ENCODE measurements at places on chromosomes 4 and X.

DNA sequence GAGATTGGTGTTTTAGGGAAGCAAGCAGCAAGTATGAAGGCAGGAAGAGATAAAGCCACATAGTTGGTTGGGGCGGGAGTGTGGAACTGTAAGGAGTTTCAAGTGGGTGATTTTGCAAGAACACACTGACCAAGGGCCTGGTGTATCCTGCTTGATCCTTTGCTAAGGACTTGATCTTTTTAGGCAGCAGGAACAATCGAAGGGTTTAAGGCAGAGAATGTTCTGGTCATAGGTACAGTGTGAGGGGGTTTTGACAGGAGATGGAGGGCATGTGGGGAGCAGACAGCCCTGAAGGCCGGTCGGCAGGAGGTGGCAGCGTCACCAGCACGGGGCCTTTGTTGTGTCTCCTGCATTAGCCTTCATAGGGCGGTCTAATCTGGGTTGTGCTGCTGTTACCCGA lies 54.7 kb downstream of the FAM193A start:
- H3K27me3 ChIP-seq: no peaks in the 10 kb centered on the region
- DNase-seq: no peak
- no peak overlapping the region for H3K4me3 ChIP-seq

DNA sequence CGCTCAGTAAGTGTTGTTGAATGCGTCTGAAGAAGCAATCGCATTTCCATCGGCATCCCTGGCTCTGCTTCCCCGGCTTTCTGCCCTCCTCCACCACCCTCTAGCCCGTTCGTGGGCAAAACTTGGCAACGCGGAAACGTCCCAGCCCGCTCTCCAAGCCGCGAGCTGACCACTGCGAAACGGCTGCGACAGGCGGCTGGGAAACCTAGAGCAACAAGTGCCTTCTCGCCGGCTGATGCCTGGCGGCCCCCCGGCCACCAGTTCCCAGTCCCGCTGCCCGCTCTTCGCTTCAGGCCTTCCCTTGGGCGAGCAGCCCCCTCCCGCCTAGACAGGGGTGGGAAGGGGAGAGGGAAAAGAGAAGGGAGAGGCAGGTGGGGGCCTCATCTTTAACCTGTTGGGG lies 837 bp downstream of the CITED1 start:
- peaks cover 14% of the 10 kb centered on the region for H3K4me1 ChIP-seq
- no peaks in the 10 kb centered on the region for H3K36me3 ChIP-seq
- peaks cover 50% of the 10 kb centered on the region for H3K27me3 ChIP-seq
- H3K27ac ChIP-seq: no peak overlapping the region
- peak overlapping the region; percentile 82 for H3K4me3 ChIP-seq
- DNase-seq: no peak

DNA sequence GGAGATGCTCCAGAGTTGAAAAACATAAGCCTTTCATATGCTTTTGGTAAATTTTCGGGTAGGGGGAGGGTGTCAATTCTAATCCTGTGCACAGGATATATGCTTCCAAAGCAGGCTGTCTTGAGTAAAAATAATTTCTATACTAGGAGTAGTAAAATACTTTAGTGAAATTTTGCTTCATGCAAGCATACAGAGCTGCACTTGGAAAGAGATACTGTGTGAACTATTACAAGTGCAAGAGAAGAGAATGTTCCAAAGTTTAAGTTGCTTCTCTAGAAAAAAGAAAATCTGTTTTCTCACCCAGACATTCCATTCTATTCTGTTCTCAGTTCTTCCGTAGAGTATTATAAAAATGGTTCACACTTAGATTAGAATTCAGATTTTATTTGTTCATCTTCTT lies 324.6 kb upstream of the AADAT start:
- no peak for DNase-seq
- H3K4me1 ChIP-seq: no peaks in the 10 kb centered on the region
- no peak overlapping the region for H3K4me3 ChIP-seq
- H3K27me3 ChIP-seq: no peaks in the 10 kb centered on the region
- H3K36me3 ChIP-seq: no peaks in the 10 kb centered on the region

DNA sequence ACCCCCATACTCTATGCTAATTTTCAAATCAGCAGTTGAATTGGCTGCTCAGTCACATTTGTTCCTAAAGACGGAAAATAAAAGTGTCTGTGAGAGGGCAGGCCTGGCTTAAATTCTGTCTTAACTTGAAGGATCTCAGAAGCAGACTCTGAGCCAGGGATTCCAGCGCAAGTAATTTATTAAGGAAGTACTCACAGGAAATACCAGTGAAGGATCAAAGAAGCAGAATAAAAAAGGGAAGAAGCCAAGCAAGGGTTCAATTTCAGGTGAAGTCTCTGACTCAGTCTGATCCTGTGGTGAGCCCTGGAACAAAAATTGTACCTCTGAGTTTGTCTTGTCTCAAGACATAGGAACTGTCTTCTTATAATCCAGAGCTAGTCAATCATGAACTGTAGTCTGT lies 52.2 kb downstream of the IL1RAPL1 start:
- no peak for DNase-seq
- no peak overlapping the region for H3K27ac ChIP-seq
- no peaks in the 10 kb centered on the region for H3K4me1 ChIP-seq
- no peaks in the 10 kb centered on the region for H3K27me3 ChIP-seq
- no peak overlapping the region for H3K4me3 ChIP-seq

DNA sequence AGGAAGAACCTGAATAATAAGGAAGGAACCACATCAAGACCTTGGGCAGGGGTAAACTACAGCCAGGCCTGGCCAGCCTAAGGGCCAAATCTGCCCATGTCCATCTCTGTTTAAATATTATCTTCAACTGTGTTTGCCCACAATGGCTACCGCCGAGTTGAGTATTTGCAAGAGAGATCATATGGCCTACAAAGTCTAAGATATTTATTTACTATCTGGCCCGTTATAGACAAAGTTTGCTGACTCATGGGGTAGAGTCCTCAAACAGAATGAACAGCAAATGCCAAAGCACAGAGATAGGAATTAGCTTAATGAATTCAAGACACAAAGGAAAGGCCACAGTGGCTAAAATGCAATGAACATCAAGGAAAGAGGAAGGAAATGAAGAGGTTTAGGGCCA lies 44.8 kb downstream of the RPS6KA3 start:
- no peak overlapping the region for H3K4me3 ChIP-seq
- H3K4me1 ChIP-seq: peaks cover 13% of the 10 kb centered on the region
- H3K27me3 ChIP-seq: no peaks in the 10 kb centered on the region
- DNase-seq: no peak

DNA sequence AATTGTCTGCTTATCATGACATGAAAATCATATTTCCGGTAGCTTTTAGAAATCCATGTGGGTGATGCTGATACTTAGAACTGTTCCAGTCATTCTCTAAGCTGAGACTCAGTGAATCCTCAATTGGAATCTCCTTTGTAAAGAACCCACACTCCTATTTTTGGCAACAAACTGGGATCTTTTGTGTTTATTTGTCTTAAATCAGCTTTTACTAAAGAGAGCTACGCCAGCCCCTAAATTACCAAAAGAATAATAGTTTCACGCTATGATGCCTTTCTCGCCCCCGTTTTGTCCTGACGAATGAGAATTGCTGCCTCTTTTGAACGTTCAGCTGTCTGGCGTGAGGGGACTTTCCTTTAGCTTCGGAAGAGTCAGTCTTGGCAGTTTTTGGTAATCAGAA lies 195.9 kb downstream of the SHOX start:
- H3K4me3 ChIP-seq: no peak overlapping the region
- no peak overlapping the region for H3K27ac ChIP-seq
- no peak for DNase-seq
- H3K4me1 ChIP-seq: no peaks in the 10 kb centered on the region
- no peaks in the 10 kb centered on the region for H3K27me3 ChIP-seq
- no peaks in the 10 kb centered on the region for H3K36me3 ChIP-seq

- H3K4me1 ChIP-seq: no peaks in the 10 kb centered on the region
- DNase-seq: no peak
- no peak overlapping the region for H3K4me3 ChIP-seq
- no peak overlapping the region for H3K27ac ChIP-seq
- no peaks in the 10 kb centered on the region for H3K36me3 ChIP-seq
- H3K27me3 ChIP-seq: peaks cover 7% of the 10 kb centered on the region
These were observed 219.0 kb downstream of the TLL1 start for GRCh38 chr4:166091912-166092510.
